MM.1S (cell line): ENCODE measurements at places on chromosomes 3 and 15.

DNA sequence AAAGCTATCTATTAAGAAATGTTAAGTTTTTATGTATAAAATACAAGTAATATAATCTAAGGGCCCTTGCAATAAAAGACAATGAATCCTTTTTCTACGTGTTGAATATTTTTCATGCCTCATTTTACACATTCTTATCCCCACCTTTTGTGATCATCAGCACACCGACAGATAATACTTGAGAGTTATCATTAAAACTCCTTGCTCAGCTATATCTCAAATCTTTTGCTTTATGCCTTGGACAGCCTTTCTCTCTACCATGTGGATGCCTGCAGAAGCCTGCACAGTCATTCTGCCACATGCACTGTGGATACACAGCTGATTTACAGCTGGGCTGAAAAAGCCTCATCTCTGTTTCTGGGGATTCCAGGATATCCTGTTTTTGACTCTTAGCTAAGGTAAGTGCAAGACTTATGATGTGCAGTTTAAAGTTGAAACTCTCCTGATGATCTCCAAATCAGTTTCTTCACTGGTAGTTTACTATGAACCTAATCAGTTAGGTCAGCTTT is 1565.1 kb downstream of the SI start:
- DNase-seq: no peak

GRCh38 chr15:40309344-40309862 is 1.7 kb upstream of the PLCB2 start:
- no peak for DNase-seq

DNA sequence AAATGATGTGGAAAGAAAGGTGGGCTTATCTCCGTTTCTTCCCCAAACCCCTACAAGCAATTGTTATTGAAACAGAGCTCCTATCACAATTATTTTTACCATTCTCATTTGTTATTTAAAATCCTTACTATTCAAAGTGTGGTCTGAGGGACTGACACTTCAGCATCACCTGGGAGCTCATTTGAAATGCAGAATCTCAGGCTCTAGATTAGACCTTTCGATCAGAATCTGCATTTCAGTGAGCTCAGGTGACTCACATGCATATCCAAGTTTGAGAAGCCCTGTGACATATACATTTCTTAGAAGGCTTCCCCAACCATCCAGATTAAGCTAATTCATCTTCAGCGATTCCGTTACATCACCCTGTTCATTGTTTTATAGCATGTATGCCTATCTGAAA is 145.0 kb downstream of the KCNH8 start:
- DNase-seq: no peak

- DNase-seq: no peak
Observed at GRCh38 chr3:8760091-8760490, 9.3 kb downstream of the OXTR start.

DNA sequence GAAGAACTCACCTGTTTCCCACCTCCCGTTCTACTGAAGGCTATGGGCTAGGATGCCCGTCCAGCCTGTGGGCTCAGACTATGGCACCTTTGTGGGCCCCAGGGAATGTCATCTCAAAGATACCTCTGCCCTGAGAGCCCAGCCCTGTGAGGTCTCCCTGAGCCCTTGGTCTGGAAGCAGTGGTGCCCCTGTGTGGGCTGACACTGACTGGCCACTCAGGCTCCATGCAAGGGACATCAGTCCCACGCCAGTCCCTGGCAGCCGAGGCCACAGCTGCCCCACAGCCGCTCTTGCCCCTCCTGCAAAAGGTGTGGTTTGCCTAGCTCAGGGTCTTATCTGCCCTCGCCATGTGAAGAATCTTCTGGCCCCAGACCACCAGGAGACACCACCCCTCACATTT is 106.9 kb downstream of the KLF13 start:
- DNase-seq: no peak

- no peak for DNase-seq
Observed at GRCh38 chr3:107810171-107811071, 280.4 kb downstream of the CD47 start.

DNA sequence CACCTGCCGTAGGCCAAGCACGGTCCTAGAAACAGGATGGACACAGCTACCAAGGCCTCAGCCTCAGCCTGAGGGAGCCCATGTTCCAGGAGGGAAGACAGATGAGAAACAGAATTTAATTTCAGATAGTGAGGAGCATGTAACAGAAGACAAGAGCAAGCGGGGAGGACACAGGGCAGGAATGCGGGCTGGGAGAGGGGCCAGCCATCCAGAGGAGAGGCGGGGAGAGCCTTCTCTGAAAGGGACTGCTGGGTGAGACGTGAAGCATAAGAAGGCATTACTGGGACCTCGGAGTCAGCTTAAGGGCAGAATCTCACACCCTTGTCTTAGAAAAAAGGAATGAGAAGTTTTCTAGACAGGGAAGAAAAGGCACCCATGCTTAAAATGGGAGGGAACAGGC is 271.7 kb upstream of the NSMCE3 start:
- DNase-seq: no peak
